SJCRH30 (cell line): ENCODE measurements at places on chromosomes 4 and X. TPM values are rescaled to one million over a fixed set of nuclear protein-coding genes. Genes with fewer than 3 reads are reported as not detected.

DNA sequence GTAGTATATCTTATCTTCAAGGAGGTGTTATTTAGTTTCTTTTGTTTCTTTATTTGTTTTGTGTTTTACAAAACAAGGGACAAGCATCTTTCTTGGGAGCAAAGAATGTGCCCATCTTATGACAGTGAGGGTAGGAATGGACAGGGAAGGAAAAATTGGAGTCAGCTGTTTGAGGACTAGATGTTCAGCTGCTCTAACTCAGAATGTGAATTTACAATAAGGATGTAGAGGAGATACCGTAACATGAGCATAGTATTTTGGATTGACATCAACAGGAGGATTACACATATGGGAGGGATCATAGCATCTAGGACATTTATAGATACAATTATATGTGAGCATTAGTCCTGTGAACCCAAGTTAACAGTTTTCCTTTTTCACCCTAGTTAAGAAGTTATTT lies 89.0 kb upstream of the GK2 start:
- peak; percentile 84 for DNase-seq

DNA sequence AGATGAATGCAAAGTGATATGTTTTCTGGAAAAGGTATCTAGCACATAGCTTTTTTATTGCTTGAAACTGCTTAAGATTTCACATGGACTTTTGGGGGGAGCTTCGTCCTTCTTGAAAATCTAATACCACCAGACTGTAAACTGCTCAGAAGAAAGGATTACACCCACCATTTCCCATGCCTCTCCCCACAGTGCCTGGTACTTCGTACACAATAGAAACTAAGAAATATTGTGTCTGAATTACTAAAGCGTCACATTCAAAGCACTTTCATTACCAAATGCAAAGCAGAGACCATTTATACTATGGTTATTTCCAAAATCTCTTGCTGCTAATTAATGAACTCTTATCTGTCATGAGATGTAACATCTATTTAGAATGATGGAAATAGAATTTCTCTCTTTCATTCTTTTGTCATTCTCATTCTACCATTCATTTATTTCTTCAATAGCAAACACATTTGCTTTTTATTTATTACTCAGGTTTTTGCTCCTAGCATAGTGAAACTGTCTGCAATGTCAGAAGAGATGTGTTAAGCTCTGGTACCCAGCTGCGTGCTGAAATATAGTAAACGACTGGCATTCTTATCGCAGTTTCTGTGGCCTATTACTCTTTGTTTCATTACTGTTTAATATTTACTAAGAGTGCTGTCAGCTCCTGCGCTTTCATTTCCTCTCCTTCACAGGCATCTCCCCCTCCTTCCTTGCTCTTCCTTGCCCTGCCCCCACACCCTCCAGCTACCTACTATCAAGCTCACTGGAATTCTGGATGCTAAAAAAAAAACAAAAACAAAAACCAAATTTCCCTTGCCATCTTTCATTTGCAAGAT lies 51.4 kb upstream of the RAPGEF2 start:
- no peak for DNase-seq

DNA sequence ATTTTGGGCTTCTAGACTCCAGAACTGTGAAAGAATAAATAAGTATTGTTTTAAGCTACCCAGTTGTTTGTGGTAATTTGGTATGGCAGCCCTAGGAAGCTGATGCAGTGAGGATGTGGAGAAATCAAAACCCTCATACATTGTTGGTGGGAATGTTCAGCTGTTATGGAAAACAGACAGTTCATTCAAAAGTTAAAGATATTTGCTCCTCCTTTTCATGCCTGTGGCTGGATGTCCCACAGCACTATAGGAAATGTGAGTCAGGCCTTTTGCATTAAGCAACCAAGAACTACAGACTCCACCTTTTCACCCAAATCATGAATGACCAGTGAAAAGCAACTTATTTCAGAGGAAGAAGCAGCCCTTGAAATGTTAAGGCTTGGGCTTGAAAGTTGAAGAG lies 6.7 kb downstream of the BBS12 start:
- DNase-seq: peak; percentile 69

The COX7B2 gene
- not detected in 2 replicates for total RNA-seq

DNA sequence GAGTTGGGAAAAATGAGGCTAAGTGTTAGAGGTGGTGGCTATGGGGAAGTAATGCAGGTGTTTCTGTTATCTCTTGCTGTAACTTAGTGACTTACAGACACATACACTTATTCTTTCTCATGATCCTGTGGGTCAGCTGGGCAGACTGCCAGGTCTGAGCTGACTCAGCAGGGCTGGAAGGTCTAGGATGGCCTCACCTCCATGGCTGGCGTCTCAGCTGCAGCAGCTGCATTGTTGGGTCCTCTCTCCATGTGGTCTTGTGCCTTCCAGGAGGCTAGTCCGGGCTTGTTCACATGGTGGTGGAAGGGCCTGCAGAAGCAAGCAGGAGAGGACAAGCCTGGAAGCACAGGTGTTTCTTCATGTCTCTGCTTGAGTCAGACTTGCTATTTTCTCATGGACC lies 172.7 kb downstream of the NHS start:
- peak; percentile 79 for DNase-seq
